NCI-H1417 treated with DMSO at 0.1 percent for 48 hours (cell line): ENCODE measurements at places on chromosomes 1 and 21.
A peak's percentile ranks its signal among the peaks of the same experiment; 100 is the strongest.

GRCh38 chr1:155174324-155175280 is 953 bp downstream of the TRIM46 start:
- DNase-seq: peak; percentile 60

GRCh38 chr1:12147201-12147701 is 19.5 kb upstream of the TNFRSF1B start:
- DNase-seq: no peak

- no peak for DNase-seq
Measured at GRCh38 chr1:179034720-179035119, 9.0 kb downstream of the FAM20B start.

- no peak for DNase-seq
Measured at GRCh38 chr1:209882942-209883340, 55.1 kb upstream of the SYT14 start.

- DNase-seq: no peak
Measured at GRCh38 chr1:220121791-220122530, 28.0 kb downstream of the IARS2 start.

DNA sequence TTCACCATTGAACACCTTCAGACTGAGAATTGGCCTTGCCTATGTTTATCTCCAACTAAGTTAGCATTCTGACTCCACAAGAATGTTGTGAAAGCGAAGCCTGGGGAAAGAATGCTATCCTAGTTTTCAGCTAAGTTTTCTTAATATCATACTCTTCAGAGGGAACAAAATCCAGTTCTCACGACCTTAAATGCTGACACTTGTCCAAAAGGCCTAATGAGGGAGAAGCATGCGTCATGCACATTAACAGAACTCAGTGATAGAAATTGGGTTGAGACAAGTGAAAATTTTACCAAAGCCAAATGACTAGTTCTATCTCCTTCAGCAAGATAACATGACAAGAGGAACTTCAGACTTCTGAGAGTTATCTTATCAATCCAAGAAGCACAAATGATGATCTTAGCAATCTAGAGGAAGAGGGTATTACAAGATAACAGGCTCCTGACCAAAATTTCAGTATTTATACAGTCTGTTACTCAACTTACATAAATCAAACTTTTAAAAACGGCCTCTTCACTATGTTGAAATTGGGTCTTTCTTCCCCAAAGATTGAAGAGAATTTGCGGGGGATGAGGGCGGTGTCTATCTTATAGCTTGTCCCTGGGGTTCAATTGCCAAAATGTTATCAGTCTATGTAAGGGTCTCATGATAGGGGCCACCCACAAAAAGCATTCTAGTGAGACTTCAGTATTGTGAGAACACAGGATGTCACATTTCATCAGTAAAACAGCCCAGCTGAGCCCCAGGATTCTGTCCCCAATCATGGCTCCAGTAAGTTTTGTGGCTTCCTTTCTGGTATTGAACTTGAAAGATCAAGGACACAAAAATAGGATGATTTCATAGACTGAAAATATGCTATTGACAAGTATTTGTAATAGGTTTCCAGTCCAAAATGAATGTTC is 26.5 kb upstream of the SLC45A3 start:
- DNase-seq: no peak

GRCh38 chr21:42114646-42115045 is 43.5 kb downstream of the UMODL1 start:
- no peak for DNase-seq

GRCh38 chr21:36535618-36536241 is 55.8 kb upstream of the CLDN14 start:
- peak; percentile 23 for DNase-seq

- DNase-seq: no peak
Measured at GRCh38 chr1:151290709-151291303, 8.7 kb downstream of the ZNF687 start.

DNA sequence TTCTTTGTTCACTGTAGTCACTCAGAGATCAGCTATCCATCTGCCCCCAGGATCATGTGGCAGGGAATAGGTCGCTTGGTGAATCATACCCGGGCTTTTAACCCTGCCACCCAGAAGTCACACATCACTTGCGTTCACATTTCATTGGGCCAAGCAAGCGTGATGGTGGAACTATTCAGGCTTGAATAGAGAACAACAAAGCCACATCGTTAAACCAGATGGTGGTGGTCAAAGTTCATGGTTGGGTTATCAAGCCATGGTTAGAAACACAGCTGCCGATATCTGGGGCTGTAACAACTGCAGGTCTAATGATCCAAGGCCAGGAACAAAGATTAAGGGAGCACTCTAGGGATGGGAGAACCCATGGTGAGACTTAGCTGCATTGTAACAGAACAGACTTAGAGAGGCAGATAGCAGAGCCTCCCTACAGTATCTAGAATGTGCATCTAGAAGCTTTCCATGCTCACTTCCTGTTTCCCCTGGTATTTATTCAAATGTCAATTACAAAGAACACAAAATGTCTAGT is 40.0 kb upstream of the PTPRC start:
- DNase-seq: no peak

GRCh38 chr1:14521622-14522021 is 76.9 kb upstream of the KAZN start:
- no peak for DNase-seq

DNA sequence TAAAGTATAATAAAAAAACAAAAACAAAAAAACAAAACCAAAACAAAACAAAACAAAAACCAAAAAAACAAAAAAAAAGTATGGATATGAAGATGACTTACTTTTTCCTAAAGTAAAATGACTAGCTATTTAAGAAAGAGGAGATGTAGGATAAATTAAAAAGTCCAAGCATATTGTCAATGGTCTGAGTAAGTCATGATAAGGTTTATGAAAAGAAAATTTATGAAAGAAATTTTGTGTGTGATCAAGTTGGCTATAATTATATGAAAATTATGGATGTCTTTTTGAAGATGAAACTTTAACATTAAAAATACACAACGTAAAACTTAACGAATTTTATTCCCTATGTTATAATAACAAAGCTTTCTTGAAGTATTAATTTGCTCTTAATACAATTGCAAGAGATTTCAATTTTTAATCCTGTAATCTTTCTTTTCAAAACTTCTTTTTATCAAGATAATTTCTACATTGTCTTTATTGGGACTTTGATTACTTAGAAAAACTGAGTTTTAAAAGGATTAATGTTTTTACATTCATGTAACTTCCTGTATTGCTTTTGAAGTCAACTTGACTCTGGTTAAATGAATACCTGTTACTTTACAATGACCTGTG is 200.9 kb upstream of the IVNS1ABP start:
- DNase-seq: no peak

- DNase-seq: no peak
Measured at GRCh38 chr1:183164340-183164739, 21.7 kb upstream of the LAMC2 start.
